ENCODE measurements at places on chromosomes 16 and 17.

- no peak for DNase-seq
Measured at GRCh38 chr17:75273977-75274708, 3.1 kb upstream of the MIF4GD start.

GRCh38 chr16:29683543-29684090 lies 4.6 kb downstream of the QPRT start:
- DNase-seq: no peak

GRCh38 chr16:46632778-46633733 lies 11.9 kb upstream of the SHCBP1 start:
- no peak for DNase-seq

- DNase-seq: no peak
Measured at GRCh38 chr17:66963909-66964771, at the start of gene CACNG4. Gene CACNG4, plus strand, starts transcription at chr17:66964707. Its CDS starts 205 bp downstream, at chr17:66964912.

DNA sequence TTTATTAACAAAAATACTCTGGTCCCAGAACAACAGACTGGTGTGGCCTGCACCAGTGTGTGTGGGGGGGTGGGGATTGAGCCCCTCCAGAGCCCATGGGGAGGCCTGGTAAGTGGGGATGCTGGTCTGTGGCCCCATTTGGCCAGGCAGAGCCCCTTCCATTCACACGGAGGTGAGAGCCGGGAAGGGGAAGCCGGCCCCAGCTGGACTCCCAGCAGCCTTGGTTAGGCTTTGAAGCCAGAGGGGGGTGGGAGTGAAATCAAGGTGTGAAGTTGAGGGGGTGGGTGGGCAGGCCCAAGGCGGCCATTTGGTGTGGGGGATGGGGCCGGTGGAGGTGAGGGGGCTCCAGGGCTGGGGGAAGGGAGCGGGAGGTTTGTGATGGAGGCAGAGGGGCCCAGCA lies 5.9 kb downstream of the TBX6 start:
- DNase-seq: no peak

DNA sequence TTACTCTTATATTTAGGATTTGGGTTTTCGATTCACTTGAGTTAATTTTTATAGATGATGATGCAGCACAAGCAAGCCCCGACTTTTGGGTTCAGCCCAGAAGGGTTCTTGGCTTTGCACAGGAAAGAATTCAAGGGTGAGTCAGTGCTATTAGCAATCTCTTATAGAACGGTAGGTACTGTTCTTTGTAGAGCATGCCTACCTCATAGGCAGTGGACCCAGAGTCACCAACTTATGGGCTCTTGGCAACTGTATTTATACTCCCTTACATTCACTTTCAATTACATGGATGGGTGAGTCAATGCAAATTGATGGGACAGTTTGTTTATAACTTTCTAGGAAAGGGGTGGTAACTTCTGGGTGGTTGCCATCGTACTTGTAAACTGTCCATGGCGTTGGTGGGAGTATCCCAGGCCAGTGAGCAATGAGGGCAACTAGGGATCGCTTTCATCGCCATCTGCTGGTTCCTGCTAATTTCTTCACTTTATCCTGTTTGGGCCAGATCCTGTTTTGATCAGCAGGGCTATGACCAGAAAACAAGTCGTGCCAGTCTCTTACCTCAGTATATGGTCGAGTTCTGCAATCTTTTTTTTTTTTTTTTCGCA lies 362.6 kb downstream of the CNTNAP4 start:
- peak; percentile 0 for DNase-seq

- no peak for DNase-seq
Measured at GRCh38 chr16:10787304-10787703, 31.3 kb downstream of the TVP23A start.

GRCh38 chr17:82668631-82669099 lies 20.4 kb upstream of the WDR45B start:
- peak; percentile 35 for DNase-seq

DNA sequence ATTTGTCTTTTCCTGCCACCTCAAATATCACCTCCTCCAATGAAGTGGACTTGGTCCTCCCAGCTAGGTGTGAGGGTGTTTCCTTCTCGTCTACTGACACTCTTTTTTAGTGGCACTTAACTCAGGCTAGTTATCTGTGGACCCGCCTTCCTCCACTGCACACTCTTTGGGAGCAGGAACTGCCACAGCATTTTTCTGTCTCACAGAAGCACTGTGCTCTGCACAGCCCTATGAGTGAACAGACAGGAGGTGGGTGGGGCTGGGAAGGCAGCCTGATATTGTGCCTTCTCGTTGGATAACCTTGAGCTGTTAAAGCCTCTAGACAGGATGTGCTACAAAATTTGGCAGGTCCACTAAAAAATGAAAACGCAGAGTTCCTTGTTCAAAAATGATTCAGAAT lies 31.9 kb upstream of the HOXB13 start:
- no peak for DNase-seq

- DNase-seq: no peak
Measured at GRCh38 chr17:73138541-73139138, 26.2 kb upstream of the SSTR2 start.
